Stimulated activated CD4-positive, alpha-beta T cell treated with anti-CD3 and anti-CD28 coated beads, Interleukin-15, amount 100 ng/mL, for 1 hour (primary cell): ENCODE measurements at places on chromosomes 7 and 10.

GRCh38 chr7:50792342-50793119, 9.8 kb upstream of the GRB10 start:
- DNase-seq, result no peak

- DNase-seq, result no peak
Measured at GRCh38 chr7:134886353-134887057, 99.8 kb upstream of the AGBL3 start.

DNA sequence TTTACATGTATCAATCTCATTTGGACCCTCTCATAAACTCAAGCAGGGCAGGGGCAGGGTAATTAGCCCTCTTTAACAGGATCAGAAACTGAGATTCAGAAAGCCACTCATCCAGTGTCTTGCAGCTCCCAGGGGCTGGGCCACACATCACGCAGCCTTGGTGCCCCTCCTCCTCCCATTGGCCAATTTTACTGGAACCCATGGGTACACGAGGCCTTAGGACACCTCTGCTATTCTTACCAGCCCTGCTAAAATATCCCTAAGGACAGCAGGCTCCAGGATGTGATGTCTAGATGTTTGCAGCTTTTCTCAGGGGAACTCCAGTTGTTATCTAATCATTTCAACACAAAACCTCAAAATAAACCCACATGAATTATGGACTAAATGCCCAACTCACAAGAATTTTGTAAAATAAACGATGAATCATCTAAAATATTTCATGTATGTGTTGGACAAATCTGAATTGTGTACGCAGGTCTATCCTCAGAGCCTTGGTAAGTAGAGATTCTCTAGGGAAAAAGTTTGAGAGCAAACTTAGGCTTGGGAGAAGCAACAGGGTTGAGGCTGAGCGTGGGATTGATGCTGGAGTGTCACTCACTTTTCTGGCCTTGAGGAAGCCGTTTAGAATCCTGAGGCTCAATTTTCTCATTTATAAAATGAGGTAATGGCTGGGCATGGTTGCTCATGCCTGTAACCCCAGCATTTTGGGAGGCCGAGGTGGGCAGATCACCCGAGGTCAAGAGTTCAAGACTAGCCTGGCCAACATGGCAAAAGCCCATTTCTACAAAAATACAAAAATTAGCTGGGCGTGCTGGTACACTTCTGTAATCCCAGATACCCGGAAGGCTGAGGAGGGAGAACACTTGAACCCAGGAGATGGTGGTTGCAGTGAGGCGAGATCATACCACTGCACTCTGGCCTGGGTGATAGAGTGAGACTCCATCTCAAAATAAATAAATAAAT, 69.7 kb upstream of the TNS3 start:
- DNase-seq, result no peak

DNA sequence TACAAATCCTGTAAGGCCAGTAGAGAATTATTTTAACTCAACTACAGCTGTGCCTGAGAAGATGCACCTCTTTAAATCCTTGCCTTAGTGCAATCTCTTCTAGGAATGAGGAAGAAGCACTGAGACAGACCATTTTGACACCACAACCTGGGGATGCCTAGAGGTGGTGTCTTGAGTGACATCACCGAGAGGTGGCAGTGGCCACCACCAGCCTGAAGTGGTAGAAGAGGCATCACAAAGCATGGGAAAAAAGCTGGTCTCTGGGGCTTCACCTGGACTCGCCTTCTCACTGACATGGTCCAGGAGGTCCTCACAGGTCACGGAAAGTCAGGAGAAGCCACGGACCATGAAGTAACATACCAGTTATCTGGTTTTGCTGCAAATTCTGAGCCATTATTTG, 99.2 kb upstream of the PDLIM1 start:
- no peak for DNase-seq

GRCh38 chr7:7779888-7780287, 61.5 kb upstream of the RPA3 start:
- no peak for DNase-seq

GRCh38 chr7:82110146-82110840, 333.3 kb downstream of the CACNA2D1 start:
- no peak for DNase-seq

DNA sequence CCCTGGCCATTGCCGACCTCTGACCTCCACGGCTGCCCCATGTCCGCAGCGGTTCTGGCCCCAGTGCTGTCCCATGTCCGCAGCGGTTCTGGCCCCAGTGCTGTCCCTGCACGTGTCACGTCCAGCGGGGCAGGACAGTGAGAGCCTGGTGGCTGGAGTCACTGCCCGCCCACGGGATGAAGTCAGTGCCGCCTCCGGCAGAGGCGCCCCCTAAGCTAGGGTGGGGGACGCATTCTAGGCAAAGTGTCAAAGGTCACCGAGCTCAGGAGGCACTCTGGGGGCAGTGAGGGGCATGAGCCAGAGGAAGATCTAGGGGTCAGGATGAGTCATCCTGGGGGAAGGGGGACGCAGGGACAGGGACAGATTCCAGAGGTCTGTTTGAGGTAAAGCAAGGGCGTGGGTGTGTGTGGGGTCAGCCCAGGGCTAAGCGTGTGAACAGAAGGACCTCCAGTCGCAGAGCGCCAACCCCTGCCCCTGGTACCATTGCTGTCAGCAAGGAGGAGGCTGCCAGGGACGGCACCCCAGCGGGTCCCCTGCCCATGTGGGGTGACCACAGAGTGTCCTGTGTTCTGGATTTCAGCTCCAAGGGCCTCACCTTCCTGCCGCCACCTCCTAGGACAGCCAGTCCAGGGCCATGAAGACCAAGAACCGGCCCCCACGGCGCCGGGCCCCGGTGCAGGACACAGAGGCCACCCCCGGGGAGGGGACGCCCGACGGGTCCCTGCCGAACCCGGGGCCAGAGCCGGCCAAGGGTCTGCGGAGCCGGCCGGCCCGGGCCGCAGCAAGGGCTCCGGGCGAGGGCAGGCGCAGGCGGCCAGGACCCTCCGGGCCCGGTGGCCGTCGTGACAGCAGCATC, 665 bp downstream of the BHLHA15 start:
- no peak for DNase-seq

DNA sequence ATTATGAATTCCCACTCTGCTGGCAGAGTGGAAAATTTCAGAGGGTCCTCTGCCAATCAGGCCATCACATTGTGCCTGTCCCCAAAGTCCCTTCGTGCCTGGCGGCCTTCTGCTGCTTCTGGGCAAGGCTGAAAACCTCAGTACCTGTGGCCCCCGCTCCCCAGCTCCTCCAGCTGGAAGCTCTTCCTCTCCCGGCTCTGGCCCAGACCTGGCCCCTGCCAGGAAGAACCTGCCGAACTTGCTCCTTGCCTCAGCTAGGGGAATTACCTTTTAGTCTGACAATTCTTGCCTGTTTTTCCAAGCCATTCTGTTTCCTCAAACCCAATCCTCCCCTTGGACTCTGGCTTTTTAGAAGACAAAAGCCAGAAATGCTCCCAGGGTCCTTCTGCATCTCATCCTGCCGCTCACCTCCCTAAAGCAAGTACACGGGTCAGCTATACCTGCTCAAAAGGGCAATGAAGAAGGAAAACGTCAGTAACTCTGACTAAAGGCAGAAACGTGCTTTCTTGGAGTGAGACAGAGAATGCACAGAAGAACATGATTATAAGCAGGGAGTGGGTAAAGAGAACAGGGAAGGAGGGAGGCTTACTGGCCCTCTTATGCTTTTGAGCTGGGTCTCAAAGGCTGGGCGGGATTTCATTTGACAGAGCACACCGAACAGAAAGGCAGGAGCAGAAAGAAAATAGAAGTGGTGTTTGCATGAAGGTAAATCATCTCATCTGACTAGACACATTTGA, 28.1 kb upstream of the TRIL start:
- DNase-seq, result no peak

- DNase-seq, result no peak
Measured at GRCh38 chr10:86876748-86877147, 80.7 kb downstream of the MMRN2 start.

DNA sequence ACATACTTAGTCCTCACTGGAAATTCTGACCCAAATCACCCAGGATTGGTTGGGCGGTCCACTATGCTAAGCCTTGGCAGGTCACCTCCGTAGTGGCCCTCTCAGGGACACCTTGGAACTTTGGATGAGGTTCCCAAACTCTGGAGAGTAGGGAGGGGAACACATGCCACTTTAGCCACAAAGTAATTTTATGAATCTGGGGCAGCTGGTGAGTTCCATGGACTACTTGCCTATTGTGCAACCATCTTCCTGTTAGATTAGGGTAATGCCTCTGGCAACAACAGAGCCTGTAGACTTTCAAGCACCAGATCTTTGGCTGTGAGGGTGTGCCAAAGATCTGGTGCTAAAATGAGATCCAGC, 77.7 kb downstream of the ITGB8 start:
- DNase-seq, result no peak

GRCh38 chr10:15783941-15784636, 64.4 kb upstream of the ITGA8 start:
- no peak for DNase-seq

DNA sequence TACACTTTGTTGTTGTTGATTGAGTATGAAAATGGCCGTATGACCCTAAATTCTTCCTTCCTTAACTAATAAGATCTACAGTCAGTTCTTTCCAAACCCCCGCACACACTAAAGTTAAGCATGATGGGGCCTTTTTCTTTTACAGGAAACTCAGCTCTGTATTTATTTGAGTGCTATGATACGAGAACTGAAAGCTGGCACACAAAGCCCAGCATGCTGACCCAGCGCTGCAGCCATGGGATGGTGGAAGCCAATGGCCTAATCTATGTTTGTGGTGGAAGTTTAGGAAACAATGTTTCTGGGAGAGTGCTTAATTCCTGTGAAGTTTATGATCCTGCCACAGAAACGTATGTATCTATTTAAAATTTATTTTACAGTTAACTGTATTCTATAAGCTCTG, 14.2 kb upstream of the NUP42 start:
- no peak for DNase-seq

GRCh38 chr7:117673839-117674238, 194.0 kb downstream of the CFTR start:
- DNase-seq, result no peak

DNA sequence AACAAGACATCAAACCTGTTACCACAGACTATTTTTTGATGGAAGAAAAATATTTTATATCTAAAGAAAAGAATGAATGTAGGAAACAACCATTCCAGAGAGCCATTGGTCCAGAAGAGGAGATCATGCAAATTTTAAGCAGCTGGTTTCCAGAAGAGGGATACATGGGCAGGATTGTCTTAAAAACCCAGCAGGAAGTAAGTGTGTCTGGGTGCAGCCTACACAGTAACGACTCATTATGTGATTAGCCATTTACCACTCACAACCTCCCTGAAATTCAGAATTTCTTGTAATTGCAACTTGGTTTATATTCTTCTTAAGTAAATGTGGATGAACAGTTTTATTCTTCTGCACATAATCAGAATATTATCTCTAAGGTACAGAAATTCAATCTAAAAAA, 46.2 kb downstream of the NOC3L start:
- DNase-seq, result no peak

DNA sequence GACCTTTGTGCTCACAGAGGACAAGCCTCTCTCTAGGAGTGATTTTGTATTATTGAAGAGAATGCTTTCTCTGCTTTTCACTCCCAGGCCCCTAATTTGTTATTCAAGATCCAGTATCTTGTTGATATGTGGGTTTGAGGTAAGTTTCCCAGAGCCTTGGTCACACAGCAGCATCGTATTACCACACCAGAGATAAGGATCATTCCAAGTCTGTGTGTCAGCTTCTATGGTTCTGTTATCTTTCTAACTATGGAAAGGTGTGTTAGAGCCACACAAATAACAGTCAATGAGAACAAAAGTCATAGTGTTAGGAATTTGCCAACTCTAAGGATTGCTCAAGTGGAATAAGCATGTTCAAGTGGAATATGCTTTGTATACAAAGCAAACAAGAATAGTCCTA, 1208.3 kb downstream of the GATA3 start:
- no peak for DNase-seq

DNA sequence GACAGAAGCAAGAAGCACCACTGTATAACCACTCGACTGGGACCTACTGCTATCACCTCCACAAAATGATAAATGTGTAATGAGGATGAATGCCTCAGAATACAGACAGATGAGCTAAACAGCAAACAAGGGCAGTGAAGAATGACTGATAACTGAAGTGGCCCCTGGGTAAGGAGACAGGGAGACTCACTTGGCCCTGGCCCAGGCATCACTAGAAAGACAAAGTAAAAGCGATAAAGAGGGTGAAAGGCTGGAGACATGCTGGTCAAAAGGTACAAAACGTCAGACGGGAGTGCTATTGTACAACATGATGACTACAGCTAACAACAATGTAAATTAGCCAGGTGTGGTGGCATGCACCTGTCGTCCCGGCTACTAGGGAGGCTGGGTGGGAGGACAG, 27.8 kb upstream of the APBB1IP start:
- no peak for DNase-seq

DNA sequence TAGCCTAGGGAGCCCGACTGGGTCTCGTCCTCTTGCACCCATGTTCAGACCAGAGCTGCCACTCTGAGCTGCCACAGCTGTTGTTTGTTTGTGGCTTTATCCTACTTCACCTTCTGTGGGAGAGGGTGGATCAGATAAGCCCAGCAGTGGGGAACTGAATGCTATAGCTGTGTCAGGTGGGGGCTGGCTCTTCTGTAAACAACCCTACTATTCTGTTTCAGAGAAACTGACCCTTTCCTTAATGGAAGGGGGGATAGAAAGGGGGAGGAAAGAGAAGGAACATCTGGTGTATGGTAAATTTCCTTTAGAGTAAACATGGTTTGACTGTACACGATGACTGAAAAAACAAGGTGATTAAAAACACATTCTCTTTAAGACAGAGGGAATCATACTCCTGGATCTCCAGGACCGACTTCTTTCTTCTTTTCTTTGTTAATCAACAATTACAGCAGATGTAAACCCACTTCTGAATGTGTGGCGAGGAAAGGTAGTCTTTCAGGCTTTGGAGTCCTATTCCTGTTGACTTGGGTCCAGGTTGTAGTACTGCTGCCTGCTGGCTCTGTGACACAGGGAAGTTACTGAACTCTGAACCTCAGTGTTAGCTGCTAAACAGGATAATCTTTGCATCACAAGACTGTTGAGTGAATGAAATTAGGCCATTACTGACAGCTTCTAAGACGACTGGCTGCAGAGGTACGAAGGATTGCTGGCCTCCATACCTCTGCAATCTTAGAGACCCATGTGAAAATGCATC, 6.0 kb downstream of the PRXL2A start:
- no peak for DNase-seq

- DNase-seq, result no peak
Measured at GRCh38 chr7:24902276-24902675, 77.7 kb downstream of the OSBPL3 start.

- DNase-seq, result no peak
Measured at GRCh38 chr10:72729528-72729927, 37.6 kb downstream of the MCU start.

GRCh38 chr7:147106746-147107145, 990.1 kb downstream of the CNTNAP2 start:
- DNase-seq, result no peak
